ENCODE measurements at places on chromosomes 11 and 22.

- no peak for DNase-seq
Measured at GRCh38 chr22:27874185-27874584, 44.9 kb downstream of the PITPNB start.

DNA sequence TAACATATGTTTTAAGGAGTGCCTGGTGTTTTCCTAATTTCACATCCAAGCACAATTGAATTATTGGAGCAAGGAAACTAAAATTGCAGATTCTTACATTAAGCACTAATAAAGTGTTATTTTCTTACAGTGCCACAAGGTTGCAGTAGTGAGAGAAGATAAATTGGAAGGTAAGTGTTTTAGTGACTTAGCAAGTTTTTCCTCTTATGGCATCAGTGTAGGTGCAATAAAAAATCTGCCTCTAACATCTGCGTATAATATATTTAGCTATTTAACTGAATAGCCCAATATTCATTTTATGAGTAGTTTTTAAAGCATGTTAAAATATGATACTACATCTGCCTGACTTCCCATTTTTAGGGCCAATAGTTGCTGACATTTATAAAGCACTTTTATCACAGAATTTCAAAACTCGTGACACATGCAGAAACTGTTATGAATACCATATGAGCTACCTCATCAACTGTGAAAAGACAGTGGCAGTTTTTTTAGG lies 19.0 kb downstream of the POLD3 start:
- DNase-seq, result no peak

GRCh38 chr11:78138291-78138690 lies 1.1 kb downstream of the ALG8 start:
- no peak for DNase-seq

- DNase-seq, result no peak
Measured at GRCh38 chr11:40054631-40055030, 1404.8 kb downstream of the LRRC4C start.

DNA sequence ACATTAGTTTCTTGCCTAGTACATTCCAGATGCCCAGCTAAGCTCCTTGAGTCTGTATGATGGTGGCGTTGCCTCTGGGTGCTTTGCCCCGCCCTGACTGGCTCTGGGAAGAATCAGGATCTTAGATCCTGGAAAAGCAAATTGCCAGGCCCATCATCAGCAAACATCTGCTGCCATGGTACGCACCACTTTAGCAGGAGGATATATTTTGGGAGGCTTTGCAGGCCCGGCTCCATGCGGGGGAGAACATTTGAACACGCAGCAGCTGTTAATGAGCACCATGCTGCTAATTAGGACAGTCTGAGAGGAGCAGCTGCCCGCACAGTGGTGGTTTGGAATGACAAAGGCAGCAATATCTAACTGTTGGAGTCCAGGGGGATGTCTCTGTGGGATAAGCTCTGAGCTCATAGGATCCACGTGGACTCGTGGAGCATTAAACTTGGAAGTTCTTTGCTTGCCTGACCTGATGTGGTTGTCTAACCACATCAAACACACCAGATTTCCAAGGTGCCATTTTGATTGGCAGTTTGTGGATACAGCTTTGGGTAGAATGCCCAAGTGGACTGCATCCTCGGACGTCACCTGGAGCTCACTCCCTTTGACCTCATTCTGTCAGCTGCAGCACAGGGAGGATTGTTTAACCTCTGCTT lies 217.0 kb upstream of the ZBED5 start:
- DNase-seq, result no peak

GRCh38 chr11:1032310-1032891 lies 4.1 kb downstream of the MUC6 start:
- DNase-seq, result no peak

DNA sequence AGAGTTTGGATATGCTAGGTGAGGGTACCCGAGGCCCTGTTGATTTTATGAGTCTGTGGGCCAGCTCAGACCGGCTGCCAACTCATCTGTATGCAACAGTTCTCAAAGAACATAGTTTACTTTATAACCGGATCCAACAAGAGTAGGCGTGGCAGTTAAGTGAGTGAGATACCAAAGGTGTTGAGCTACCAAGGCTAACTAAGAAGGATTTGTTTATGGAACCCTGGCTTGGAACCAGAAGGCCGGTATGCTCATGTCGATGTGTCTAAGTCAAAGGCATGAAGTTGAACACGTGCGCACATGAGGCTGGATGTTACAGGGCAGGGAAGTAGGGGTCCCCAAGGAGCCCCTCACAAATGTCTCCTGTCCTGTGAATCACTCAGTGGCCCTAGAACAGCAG lies at the start of gene KCNJ1:
KCNJ1 (minus strand) TSS at position 20 of the 400 bp plus-strand sequence. CDS start 27,053 bp downstream, outside the sequence.
- DNase-seq, result no peak

- no peak for DNase-seq
Measured at GRCh38 chr11:9905960-9906791, 242.3 kb downstream of the SWAP70 start.

DNA sequence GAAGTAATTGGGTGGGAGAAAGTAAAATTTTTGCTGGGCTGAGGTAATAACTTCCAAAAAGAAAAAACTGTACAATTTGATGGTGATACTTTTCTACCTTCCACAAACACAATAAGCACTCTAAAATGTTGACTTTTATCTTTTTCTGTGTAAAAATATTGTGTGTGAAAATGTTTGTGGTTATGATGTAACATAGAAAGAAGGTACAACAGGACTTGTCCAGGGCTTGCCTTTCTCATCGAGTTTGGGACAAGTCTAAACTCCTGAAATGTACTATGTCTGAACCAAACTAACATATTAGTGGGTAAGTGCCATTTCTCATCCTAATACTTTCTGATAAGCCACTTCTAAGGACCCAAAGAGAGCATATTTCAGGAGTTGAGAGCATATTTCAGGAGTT lies 174.2 kb upstream of the PDGFD start:
- DNase-seq, result no peak

- DNase-seq, result no peak
Measured at GRCh38 chr11:60988658-60989057, 17.2 kb downstream of the CD6 start.

GRCh38 chr11:111259896-111260295 lies 14.4 kb downstream of the POU2AF2 start:
- no peak for DNase-seq

DNA sequence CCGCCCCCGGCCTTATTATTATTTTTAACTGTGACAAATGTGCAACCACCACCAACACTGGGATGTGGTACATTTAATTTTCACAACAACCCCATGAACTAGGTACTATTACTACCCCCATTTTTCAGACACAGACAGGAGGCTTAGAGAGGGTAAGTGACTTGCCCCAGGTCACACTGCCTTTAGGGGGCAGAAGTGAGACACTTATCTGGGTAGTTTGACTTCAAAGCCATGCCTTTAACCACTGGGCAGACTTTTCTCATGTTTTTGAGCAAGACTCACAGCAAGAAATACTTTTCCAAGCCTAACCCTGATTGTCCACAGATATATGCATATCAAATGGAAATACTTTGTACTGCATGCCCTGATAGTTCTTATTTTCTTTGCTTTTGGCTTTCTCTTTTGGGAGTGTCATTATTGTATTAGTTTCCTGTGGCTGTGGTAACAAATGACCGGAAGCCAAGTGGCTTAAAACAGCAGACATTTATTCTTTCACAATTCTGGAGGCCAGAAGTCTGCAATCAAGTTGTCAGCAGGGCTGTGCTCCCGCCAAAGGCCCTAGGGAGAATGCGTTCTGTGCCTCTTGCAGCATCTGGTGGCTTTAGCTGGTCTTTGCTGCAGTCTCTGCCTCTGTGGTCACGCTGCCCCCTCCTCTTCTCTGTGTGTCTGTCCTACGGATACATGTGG lies 110.8 kb downstream of the GRIK4 start:
- DNase-seq, result no peak

DNA sequence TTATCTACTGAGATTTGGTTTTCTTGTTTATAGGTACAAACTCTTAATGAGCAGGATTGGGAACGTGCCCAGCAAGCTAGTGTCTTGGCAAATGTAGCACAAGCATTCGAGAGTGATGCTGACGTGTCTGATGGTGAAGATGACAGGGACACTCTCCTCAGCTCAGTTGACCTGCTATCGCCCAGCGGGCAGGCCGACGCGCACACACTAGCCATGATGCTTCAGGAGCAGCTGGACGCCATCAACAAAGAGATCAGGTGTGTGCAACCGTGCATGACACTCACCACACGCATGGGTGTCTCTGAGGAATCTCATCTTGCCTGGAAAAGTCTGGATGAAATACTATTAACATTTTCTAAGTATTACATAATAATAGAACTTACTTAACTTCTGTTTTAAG lies 54.7 kb upstream of the CTTN start:
- no peak for DNase-seq

GRCh38 chr22:38305471-38306448 lies 11.5 kb downstream of the CSNK1E start:
- no peak for DNase-seq

GRCh38 chr11:74412733-74413359 lies 14.6 kb upstream of the PGM2L1 start:
- no peak for DNase-seq

- DNase-seq, result no peak
Measured at GRCh38 chr11:117588166-117588810, 208.7 kb downstream of the DSCAML1 start.

DNA sequence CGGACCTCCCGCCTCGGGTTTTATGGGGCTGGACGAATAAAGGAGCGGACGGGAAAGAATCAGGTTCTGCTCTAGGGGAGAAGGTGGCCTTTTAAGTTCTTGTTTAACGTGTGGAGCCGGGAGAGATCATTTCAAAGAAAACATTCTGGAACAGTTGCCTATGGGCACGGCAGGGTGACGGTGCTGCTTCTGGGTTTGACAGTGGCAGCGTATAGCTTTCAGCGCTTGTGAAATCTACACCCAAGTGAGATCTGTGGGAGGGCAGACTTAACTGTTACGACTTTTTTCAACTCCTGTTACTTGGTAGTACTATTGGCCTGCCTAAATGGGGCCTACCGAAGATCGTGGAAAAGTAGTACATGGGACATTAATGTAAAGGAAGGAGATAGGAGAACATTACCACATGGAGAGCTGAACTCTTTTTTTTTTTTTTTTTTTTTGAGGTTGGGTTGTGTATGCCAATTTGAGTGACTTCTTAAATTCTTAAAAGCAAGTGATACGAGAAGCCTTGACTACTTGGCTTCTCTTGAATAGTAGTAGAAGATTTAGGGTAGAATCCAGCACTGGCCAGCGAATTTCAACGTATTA lies 743 bp downstream of the USP47 start:
- peak; percentile 26 for DNase-seq

DNA sequence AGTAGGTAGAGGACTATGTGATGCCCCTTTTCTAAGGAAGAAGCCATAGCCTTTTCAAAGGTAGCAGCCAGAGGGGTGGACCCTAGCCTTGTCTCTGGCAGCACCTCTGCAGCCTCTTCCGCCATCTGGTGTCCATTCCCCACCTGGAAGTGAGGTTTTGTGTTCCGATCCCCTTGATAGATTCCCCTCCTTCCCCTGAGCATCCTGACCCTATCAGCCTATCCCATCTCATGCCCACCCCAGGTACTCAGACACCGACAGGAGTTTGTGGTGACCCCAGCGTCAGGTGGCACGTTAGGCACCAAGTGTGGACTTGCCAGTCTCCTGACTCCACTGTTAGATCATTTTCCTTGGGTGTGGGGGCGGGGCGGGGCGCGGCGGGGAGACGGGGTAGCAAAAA lies 398 bp upstream of the FAM89B start:
- DNase-seq, result no peak

GRCh38 chr11:72924568-72925190 lies 110.5 kb downstream of the ATG16L2 start:
- DNase-seq, result no peak

DNA sequence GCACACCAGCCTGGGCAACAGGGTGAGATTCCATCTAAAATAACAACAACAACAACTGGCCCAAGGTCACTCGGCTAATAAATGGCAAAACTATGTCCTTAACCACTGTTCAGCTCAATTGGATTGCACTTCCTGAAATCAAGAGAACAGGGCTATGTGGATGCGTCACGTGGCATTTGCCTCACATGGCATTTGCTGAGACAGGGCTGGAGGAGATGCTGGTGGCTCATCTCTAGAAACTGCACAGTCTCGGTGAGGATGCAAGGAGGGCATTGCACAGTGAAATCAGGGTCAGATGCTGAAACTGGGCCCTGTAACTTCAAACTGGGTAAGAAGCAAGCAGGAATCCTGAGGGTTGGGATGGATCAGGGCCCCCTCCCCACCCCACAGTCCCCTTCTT lies 171.9 kb downstream of the BUD13 start:
- DNase-seq, result no peak

GRCh38 chr11:119298726-119299125 lies 18.2 kb downstream of the MCAM start:
- DNase-seq, result no peak

DNA sequence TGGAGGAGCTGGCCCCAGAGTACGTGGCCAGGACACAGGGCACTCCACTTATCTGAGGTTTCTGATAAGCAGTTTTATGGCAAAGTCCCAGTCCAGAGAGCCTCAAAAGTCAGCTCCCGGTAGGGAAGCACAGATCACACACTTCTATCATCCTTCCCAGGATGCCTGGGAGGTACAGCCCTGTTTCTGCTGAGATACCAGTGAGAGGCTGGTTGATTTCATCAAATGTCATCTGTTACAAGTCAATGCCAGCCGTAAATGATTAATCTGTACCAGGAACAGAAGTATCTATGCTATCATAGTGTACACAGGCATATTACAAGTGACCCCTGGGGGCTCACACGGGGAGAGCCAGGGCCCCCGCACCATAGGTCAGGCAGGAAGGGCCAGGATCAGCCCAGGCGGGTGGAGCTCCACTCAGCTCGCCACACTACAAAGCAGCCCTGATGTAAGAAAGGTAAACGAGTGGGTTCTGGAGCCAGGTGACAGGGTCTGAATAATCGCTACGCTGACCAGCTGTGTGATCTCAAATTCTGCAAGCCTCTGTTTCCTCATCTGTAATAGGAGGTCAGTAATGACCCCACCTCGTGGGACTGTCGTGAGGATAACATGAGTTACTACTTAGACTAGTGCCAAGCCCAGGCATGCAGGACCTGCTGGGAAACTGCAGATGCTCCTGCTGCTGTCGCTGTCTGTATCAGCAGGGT lies 17.6 kb downstream of the PLA2G6 start:
- no peak for DNase-seq

- DNase-seq, result no peak
Measured at GRCh38 chr11:96095884-96096303, 172.0 kb upstream of the MTMR2 start.
